ENCODE measurements at places on chromosomes 1 and 21. TPM values are rescaled to one million over a fixed set of nuclear protein-coding genes. Genes with fewer than 3 reads are reported as not detected.

DNA sequence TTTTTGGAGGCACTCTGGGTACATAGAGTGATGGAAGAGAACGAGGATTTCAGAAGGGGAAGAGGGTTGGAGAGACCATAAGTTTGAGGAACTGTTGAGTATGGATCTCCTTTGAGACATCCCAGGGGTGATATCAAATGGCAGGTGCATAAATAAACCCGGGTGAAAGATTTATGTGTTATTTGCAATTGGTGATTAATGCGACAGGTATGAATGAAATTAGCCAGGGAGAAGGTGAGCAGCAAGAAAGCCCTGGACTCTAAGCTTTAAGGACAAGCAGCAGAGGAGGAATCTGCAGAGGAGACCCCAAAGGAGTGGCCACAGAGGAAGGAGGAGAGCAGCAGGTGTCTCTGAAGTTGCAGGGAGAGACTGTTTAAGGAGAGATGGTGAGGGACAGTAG is 8.8 kb upstream of the REN start:
- DNase-seq: no peak

DNA sequence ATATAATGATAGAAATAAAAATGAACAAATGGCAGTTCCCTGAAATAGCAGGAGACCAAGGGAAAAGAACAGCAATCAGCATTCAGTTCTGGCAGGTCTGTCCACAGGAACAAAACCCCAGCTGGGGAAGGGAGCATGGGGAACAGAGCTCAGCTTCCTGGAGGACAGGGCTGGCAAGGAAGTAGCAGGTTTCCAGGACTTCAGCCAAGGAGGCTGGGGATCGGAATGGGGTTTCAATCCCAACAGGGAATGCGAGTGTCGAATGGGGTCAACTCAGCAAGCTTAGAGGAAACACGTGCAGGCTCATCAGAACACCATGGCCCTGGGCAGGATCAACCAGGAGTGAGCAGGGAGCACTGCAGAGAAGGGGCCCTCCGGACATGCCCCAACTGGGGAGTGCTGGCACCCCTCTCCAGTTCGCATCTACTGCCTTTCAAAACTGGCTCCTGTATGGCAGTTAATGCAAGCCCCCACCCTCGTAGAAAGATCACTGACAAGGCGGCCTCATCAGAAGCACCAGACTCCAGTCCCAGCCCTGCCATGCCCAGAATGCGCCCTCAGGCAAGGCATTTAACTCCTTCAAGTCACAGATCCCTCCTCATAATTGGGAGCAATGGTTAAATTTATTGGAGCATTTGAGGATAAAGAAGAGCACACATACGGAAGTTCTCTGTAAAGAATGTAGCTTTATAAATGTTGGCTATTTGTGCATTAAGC is 72.4 kb downstream of the SEC16B start:
- DNase-seq: no peak

DNA sequence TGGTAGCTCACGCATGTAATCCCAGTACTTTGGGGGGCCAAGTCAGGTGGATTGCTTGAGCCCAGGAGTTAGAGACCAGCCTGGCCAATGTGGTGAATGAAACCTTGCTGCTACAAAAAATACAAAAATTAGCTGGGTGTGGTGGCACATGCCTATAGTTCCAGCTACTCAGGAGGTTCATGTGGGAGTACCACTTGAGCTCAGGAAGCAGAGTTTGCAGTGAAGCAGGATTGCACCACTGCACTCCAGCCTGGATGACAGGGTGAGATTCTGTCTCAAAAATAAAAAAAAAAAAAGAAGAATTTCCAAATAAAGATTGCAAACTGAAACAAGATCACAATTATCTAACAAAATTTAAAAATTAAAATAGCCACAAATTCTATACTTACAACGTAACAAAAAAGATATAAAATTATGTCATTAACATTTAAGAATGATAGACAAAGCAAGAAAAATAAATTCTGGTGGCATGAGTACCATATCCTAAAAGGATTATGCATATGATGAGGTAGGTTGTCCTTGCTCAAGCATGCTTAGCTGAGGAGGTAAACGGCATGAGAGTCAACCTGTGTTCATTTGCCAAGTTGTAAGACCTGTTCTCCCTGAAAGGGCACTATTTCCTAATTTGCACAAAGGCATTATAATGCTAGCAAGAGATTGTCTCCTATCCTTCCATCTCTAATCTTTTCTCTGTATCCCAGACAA is 20.2 kb downstream of the IPP start:
- peak; percentile 12 for DNase-seq

DNA sequence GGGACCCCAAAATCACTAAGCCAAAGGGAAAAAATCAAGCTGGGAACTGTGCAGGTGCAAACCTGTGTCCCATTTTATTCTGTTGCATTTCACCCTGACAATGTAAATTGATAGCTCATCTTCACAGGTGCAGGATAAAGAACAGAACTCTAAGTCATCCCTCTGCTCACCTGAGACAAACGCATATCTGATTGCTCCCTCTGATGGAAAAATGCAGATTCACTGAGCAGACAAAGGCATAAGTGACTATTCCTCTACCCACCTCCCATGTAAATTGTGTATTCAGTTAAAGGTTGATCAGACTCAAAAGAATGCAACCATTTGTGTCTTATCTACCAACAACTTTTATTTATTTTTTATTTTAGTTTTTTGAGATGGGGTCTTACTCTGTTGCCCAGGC is 644.2 kb downstream of the PTPRU start:
- DNase-seq: no peak

- DNase-seq: no peak
These were observed 58.7 kb upstream of the PTGS2 start for GRCh38 chr1:186738926-186739325.

DNA sequence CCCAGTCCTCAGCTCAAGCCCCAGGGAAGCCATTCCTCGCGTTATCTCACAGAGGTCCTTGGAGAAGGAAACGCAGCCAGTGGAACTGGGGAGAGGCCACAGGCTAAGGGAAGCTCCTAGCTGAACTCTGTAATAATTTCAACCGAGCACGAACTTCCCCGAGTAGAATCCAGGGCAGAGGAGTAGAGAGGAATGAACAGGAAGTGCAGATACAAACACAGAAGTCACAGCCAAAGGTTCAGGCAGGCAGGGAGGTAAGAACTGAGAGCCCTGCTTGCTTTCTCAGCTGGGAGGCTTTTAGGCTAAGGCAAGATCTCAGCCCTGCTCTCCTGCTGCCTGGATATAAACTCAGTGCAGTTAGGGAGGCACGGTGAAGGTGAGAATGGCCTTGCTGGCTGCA is 23.7 kb downstream of the WARS2 start:
- no peak for DNase-seq

- DNase-seq: no peak
These were observed 64.1 kb upstream of the TBX15 start for GRCh38 chr1:119052267-119052666.

GRCh38 chr1:169261884-169262283 is 105.7 kb downstream of the NME7 start:
- DNase-seq: no peak

DNA sequence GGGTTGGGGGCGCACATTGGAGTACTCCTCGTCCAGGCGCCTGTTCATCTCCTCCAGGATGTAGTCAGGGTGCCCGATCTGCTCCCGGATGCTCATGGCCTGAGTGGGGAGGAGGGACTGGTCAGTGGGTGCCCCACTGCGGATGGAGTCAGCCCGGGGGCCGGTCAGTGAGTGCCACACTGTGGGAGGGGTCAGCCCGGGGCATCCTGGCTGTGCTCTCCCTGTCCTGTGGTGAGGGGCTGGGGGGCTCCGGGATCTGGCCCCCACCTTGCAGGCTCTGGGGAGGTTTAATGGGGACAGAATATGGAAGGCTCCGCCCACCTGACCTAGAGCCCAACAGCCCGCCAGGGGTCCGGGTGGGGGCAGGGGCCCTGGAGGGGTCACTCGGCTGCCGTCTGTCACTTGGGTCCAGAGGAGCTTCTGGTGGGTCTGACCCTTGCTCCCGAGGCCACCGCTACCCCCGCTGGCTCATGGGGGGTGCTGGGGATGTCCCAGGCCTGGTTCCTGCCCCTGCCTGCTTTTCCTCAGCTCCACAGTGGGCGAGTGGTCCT is 8.8 kb downstream of the PRXL2B start:
- no peak for DNase-seq

- DNase-seq: no peak
These were observed 13.1 kb downstream of the GPSM2 start for GRCh38 chr1:108889706-108890384.

GRCh38 chr1:22291494-22291893 is 148.6 kb upstream of the WNT4 start:
- no peak for DNase-seq

DNA sequence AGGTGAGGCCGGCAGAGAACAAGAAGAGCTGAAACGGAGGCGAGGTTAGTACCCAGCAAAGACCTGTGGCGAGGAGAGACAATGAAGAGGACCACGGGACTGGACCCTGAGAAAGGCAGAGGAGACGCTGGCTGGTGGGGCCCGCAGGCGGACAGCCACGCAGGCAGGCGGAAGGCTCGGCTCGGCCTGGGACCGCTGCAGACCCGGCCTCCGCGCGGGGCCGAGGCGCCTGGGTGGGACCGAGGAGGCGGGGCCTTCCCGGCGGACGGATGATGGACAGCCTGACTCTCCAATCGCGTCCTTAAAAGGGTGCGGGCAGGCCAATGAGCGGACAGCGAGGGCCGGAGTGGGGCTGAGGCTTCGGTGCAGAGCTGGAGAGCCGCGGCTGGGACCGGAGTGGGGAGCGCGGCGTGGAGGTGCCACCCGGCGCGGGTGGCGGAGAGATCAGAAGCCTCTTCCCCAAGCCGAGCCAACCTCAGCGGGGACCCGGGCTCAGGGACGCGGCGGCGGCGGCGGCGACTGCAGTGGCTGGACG is at the start of gene MPZL1:
Gene MPZL1, plus strand, starts transcription at position 366 of the 535 bp plus-strand sequence. CDS start 170 bp downstream, outside the sequence.
- peak; percentile 94 for DNase-seq

GRCh38 chr1:230699716-230700115 is 14.2 kb downstream of the AGT start:
- DNase-seq: no peak

DNA sequence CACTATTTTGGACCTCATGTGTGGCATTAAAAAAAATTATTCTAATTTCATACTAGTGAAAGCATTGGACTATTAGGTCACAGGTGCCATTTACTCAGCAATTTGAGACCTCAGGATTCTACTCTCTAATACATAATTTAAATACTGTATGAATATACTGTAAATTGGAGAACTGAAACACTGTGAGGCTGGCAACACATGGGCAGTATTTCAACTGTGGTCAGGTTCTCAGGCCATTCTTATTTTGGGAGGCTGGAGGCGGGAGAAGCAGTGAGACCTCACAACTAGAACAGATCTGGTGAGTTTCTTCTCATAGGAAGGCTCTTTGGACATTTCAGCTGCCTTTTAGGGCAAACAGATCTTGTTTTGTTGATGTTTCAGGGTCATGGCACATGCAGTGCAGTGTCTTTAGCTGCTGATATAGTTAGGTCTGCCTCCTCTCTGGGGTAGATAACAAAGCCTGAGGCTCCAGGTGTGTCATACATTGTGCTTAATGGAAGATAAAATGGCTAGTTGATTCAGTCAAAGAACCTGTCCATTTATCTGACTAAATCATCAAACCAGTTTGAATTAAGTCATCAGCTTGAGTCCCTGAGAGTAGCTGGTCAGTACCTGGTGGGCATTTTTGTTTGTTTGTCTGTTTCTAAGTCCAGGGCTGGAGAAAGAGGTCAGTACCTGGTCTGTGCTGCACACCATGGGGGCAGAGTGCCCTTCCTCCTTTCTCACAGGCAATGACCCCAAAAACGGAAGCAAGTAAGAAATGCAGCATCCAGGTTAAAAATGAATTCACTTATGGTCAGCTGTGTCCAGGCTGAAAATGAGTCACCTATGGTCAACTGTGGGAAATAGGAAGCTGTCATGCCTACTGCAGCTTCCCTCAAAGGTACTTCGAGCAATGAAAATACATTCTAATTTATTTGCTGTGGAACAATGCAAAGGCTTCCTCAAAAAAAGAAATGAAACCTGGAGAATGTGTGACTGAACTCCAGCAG is 216.2 kb downstream of the SDCCAG8 start:
- DNase-seq: no peak

GRCh38 chr21:27805696-27806095 is 838.8 kb upstream of the ADAMTS5 start:
- DNase-seq: no peak

GRCh38 chr1:205971082-205971481 is 27.8 kb upstream of the SLC26A9 start:
- no peak for DNase-seq

DNA sequence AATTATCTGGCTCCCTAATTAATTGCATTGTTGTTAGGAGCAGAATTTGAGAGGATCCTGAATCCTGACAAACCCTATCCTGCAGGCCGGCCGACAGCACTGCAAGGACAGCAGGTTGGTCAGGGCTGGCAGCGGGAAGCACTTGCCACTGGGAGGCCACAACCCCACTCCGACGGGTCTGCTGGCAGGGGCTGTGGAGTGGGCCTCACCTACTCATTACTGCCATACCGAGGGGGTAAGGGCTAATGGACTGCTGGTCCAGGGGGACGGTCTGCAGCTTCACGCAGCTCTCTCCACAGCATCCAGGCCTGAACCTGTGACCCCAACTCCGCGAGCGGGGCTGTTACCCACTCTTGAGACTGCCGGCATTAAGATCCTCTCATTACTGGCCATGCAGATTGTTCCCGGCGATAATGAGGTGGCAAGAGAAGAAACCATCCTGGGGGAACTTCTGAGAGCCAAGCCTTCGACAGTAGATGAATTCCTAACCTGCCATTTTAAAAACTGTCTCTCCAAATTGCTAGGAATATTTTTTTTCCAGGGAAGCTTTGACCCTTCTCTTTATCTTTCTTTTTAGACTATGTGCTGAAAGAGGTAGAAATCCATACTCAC is 501.3 kb downstream of the OMA1 start:
- DNase-seq: no peak

GRCh38 chr21:38831526-38832467 is 26.1 kb downstream of the ETS2 start:
- no peak for DNase-seq

The RIPK4 gene
- 19.9 TPM for polyA plus RNA-seq

The APH1A gene
- polyA plus RNA-seq: 203 TPM

The DIO1 gene
- 7.1 TPM for polyA plus RNA-seq

The CCDC30 gene
- 19.9 TPM for polyA plus RNA-seq

The RNF186 gene
- polyA plus RNA-seq: 0.27 TPM

The CATSPERE gene
- 1.5 TPM for polyA plus RNA-seq

The CASZ1 gene
- 23.9 TPM for polyA plus RNA-seq
